Pancreas (tissue), 10 donors: ENCODE measurements at places on chromosomes 16 and 17. TPM values are rescaled to one million over a fixed set of nuclear protein-coding genes. Genes with fewer than 3 reads are reported as not detected.

PABPN1L gene
- 0.23 TPM for total RNA-seq

ABCA8 gene
- 3.8 TPM for total RNA-seq

DNA sequence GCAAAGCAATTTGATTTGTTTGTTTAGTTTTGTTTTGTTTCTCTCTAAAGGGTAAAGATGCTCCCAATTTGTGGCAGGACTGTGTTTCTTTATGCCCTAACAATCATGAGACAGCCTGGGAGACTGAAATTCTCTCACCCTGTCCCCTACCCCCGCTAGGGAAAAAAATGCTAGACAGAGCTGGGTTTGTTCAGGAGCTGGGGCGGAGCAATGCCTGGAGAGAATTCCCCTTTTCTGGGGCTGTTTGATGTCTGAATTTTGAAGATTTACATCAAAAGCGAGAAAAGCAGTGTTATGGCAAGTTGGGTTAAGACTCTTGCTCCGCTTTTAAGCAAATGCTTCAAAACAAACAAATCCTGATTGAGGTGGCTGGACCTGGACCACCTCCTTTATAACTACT, 8.4 kb downstream of the MAF start:
- DNase-seq = no peak

- DNase-seq = no peak
Observed at GRCh38 chr17:79331492-79331891, 256.9 kb downstream of the ENGASE start.

- DNase-seq = no peak
Observed at GRCh38 chr17:74011966-74012365, 191.5 kb upstream of the RPL38 start.
